WTC11 (cell line): ENCODE measurements at places on chromosomes 4 and X.
A peak's percentile ranks its signal among the peaks of the same experiment; 100 is the strongest.

GRCh38 chr4:180564026-180564425 lies 1679.2 kb upstream of the TENM3 start:
- H3K36me3 ChIP-seq: no peaks in the 10 kb centered on the region
- no peaks in the 10 kb centered on the region for H3K27me3 ChIP-seq
- no peak overlapping the region for H3K4me3 ChIP-seq

DNA sequence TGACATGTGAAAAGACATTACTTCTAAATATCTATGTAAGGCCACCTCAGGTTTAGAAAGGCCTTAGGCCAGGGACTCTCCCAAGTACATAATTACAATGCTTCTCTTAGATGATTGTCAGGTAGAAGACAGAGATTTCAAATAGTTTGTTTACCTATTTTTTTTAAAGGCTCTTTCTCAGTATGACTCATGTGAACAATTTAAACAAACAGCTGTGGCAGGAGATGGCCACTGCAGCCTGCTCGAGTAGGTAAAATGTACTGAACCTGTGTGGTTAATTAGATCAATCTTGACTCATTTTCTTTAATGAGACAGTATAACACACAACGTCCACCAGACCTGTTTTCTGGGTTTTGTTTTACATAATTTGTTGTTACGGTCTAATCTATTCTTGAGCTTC lies 50.2 kb downstream of the LEF1 start:
- H3K4me3 ChIP-seq: no peak overlapping the region
- H3K27me3 ChIP-seq: no peaks in the 10 kb centered on the region
- no peak overlapping the region for H3K27ac ChIP-seq
- no peaks in the 10 kb centered on the region for H3K36me3 ChIP-seq
- DNase-seq: no peak

- H3K4me1 ChIP-seq: peaks cover 8% of the 10 kb centered on the region
- no peak overlapping the region for H3K4me3 ChIP-seq
- H3K27ac ChIP-seq: no peak overlapping the region
- no peak for DNase-seq
These were observed 137.2 kb downstream of the UNC5C start for GRCh38 chr4:95411371-95412088.

DNA sequence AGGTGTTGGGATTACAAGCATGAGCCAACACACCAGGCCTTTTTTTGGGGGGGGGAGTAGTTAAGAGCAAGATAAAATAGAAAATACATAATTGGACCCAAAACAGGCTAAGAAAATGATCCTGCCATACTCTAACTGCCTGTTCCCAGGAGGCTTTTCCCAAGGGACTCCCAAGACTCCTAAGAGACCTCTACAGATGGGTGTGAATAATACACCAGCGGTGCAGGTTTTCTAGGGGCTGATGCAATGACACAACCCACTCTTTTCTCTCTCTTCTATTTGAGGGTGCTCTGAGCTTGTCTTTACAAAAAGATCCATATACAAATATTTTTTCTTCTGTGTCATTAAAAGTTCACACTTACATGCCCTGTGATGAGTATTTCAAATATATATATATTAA lies 116.9 kb downstream of the RASL11B start:
- DNase-seq: no peak
- no peak overlapping the region for H3K27ac ChIP-seq
- H3K4me1 ChIP-seq: peaks cover 26% of the 10 kb centered on the region
- peaks cover 6% of the 10 kb centered on the region for H3K36me3 ChIP-seq
- no peak overlapping the region for H3K4me3 ChIP-seq

DNA sequence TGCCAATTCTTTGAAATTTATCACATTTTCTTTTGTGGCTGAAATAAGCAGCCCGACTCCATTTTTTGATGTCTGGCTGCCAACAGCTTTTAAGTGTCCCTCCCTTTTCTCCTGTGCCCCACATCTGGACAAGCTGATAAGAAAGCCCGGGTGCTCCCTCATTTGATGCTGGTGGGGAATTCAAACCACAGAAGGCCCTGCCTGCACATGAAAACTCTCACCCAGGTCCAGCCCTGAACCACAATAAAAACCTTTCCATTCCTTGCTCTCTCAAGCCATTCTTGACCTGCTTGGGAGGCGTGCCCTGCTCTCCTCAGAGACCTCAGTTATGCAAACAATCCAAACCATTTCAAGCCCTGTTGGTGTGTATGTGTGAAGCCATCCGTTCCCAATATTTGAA lies 93.9 kb downstream of the FAM53A start:
- DNase-seq: peak; percentile 1
- peaks cover 8% of the 10 kb centered on the region; the same call in 1 of the 2 replicates for H3K27me3 ChIP-seq
- peaks cover 8% of the 10 kb centered on the region for H3K36me3 ChIP-seq
- no peaks in the 10 kb centered on the region for H3K4me1 ChIP-seq
- H3K27ac ChIP-seq: no peak overlapping the region

- H3K4me1 ChIP-seq: no peaks in the 10 kb centered on the region; the same call in 1 of the 2 replicates
- DNase-seq: no peak
- no peak overlapping the region for H3K4me3 ChIP-seq
- no peak overlapping the region for H3K27ac ChIP-seq
- H3K36me3 ChIP-seq: no peaks in the 10 kb centered on the region
These were observed 43.3 kb upstream of the PPM1K start for GRCh38 chr4:88327665-88328064.

DNA sequence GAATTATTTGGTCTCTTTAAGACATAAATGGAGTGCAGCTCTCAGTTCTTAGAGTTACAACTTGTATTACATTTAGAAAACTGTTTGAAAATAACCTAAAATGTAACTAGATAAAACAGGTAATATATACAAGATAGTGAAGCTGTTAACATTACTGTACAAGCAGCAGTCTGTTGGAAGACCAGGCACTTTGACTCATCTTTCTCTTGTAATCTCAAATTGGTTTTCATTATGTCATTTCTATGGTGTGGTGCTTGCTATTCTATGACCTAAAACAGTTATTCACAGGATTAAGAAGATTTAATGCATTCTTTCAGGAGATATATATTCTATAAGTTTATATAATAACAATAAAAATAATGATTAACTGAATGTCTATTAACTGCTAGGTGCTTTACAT lies 282.5 kb upstream of the PITX2 start:
- no peaks in the 10 kb centered on the region for H3K36me3 ChIP-seq
- H3K4me1 ChIP-seq: peaks cover 11% of the 10 kb centered on the region
- H3K27me3 ChIP-seq: no peaks in the 10 kb centered on the region
